ENCODE measurements at places on chromosomes 7 and 10.

- DNase-seq, result peak; percentile 73
These were observed at the start of gene CPA4 for GRCh38 chr7:130292682-130293257. CPA4 (plus strand) TSS chr7:130293161; CDS start chr7:130293181, 20 bp downstream.

GRCh38 chr10:122419876-122420623 is 34.4 kb upstream of the ARMS2 start:
- DNase-seq, result no peak

- DNase-seq, result no peak
These were observed 72.3 kb downstream of the AMPH start for GRCh38 chr7:38558761-38559345.

DNA sequence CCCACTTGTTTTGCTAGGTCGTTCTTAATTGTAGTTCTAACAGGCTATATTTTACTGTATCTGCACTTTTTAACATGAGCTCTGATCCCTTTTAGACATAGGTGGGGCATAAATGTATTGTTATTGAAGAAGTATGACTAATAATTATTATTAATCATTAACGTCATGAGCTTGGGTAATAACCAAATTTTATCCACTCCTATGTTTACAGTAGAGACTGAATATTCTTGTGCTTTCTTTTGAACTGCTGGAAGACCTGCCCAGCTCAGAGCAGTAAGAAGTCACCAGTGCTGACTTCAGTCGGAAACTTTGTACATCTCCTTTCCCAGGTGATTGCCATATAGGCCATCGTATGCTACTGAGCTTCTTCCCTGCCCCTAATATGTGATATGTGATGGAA is 18.7 kb downstream of the PKD2L1 start:
- DNase-seq, result no peak

All from T1000 (cell line).